Left lung (tissue), 14 donors: ENCODE measurements at places on chromosomes 5 and 9. TPM values are rescaled to one million over a fixed set of nuclear protein-coding genes. Genes with fewer than 3 reads are reported as not detected.

DNA sequence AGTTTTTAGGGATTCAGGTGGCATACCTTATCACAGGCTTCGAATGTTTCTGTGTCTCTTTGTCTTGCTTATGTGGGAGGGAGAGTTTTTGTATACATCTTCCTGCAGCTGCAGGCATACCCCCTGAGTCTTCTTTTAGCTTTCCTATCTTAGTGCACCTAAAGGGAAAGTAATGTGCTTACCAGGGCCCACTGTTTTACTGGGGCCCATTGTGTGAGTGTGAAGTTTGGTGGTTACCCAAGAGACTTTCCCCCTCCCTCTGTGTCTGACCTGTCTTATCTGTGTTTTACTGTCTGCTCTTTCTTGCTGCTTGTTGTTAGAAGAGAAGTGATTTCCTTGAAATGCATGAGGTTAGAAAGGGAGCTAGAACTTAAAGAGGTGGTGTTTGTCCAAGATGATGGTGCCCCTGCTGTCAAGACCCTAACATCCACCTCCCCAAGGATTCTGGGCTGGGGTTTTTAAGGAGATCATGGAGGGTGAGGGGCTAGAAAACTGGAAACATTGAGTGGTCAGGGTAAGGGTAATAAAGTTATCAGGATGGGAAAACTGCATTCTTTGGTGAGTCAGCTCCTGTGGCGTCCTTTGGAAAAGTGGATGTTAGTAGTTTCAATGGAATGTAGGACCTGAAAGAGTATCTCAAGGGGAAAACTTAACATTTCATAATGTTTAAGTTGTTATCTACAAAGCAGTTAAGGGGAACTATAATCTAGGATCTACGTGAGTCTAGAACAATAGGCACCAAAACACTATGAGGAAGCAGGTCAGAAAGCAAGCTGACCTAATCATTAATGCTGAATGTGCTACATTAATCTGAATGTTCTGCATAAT, 583.5 kb upstream of the TUSC1 start:
- DNase-seq, result no peak

- DNase-seq, result no peak
These were observed 45.5 kb upstream of the IFNE start for GRCh38 chr9:21527579-21527978.

DNA sequence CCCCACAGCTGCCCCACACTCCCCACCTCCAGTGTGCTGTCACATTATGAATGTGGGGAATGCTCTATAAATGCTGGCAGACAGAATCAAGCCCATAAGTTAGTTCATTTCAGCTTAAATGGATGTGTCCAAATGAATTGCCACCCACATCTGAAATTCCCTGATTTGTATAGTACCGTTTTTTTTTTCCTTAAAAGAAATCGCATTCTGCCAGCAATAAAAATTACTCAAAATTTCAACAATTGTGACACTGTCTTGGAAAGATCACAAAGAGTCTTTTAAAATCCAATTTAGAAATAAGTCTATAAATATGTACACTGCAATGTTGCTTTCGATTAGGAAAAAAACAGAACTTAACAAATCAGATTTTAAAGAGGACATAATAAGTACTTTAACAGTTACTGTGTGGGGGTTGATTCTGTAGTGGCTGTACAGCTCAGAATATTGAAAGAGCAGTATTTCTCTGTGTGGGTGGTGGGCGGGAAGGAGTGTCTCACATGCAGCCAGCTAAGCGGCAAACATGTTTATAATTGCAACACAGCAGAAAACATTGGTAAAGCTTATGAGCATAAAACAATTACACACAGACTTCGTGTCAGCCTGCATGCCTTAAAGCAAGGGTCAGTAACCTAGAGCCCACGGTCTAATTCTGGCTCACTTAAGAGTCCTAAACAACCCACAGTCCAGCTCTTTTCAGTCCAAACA, 24.9 kb upstream of the CSNK1G3 start:
- peak; percentile 51 for DNase-seq

Gene ADAMTSL1
- polyA plus RNA-seq, result 28.1 TPM

- DNase-seq, result no peak
These were observed 19.5 kb downstream of the OTULIN start for GRCh38 chr5:14683906-14684455.

Gene ANKRD55
- 0.73 TPM for polyA plus RNA-seq

DNA sequence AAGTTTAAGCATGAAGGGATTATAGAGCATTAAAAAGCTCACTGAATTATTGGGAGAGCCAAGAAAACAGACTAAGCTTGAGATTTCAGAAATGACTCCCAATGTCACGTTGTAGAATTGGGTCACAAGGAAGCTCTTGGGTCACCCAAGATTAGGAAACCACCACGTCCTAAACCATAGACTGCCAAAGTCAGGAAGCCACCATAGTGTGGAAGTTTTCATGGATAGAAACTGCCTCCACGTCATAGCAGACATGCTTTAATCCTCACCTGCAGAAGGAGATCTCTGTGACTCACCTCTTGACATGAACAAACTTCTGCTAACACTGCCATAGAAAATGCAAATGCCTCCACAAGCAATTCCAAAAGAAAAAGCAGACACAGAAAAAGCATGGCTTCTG, 106.3 kb downstream of the SLC1A3 start:
- DNase-seq, result no peak

Gene UBE2D2
- 147 TPM for polyA plus RNA-seq

Gene KIF4B
- polyA plus RNA-seq, result 0.20 TPM

- no peak for DNase-seq
These were observed 71.0 kb downstream of the SMARCA2 start for GRCh38 chr9:2086116-2086515.

GRCh38 chr9:134917431-134918373, at the start of gene FCN1:
TSS of gene FCN1 (minus strand) at chr9:134917912. CDS start at chr9:134917871, 41 bp downstream.
- DNase-seq, result no peak

- DNase-seq, result no peak
These were observed 206.1 kb downstream of the SLIT3 start for GRCh38 chr5:169094586-169095409.

GRCh38 chr9:73059247-73059646, 92.4 kb upstream of the ANXA1 start:
- no peak for DNase-seq

GRCh38 chr9:38419181-38419580, 5.1 kb downstream of the IGFBPL1 start:
- no peak for DNase-seq

- DNase-seq, result no peak
These were observed 57.1 kb downstream of the MACROH2A1 start for GRCh38 chr5:135341696-135342550.

- no peak for DNase-seq
These were observed 17.3 kb downstream of the PTGES start for GRCh38 chr9:129735546-129735945.

- DNase-seq, result no peak
These were observed 480.9 kb downstream of the CDK5RAP2 start for GRCh38 chr9:120099065-120099464.

GRCh38 chr5:6333182-6333905, 45.0 kb downstream of the MED10 start:
- no peak for DNase-seq

- no peak for DNase-seq
These were observed 7.7 kb upstream of the CKMT2 start for GRCh38 chr5:81225463-81225862.

Gene SLC6A3
- 3.3 TPM for polyA plus RNA-seq

- no peak for DNase-seq
These were observed 42.6 kb upstream of the GFPT2 start for GRCh38 chr5:180395540-180396274.

Gene SCGB3A2
- 1,611 TPM for polyA plus RNA-seq

Gene SH3GL2
- 8.1 TPM for polyA plus RNA-seq

- no peak for DNase-seq
These were observed 149.8 kb upstream of the RAPGEF1 start for GRCh38 chr9:131889437-131890251.

Gene CCL27
- polyA plus RNA-seq, result 0.95 TPM

DNA sequence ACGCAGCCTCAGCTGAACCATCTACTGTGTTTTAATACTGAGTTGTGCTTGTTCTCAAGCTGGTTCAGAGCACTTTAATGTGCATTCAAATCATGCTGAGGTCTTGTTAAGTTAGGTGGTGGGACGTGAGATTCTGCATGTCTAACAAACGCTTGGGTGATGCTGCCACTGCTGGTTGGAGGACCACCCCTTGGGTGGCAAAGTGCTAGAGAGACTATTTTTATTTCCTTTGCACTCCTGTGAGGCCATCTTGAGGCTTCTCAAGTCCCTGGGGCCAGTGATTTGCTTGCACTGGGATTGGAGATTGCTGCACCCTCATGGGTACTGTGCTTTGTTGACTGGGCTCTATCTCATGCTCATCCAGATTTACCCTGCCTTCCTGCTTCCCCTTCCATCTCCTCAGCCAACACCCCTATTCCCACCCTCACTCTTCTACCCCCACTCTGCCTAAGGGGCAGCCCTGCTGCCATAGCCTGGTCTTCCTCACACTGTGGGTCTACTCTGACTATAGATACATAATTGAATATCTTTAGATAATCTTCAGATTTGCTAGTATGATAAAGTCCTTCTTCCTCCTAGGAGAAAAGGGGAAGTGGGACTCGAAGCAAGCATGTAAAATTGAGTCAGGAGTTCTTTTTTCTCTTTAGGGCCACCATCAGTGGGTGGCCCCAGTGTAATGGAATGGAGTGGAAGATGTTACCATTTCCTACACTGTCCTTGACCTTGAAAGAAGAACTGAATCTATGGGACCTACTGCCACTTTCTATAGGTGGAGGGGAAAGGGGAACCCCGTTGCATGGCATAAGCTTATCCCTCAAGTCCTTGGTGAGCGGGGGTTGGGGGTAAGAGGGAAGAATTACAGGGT, 45.1 kb upstream of the SUB1 start:
- no peak for DNase-seq

DNA sequence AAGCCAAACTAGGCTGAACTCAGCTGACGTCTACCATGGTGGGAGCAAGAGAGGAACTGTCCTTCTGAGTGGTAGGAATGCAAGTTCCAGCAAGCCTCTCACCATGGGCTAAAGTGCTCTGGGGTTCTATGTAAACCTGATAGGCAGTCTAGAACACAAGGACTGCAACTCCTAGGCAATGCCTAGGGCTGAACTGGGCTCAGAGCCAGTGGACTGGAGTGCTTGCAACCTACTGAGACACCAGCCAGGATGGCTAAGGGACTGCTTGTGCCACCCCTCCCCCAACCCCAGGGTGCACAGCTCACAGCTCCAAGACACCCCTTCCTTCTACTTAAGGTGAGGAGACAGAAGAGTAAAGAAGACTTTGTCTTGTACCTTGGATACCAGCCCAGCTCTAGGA, 12.1 kb upstream of the RCL1 start:
- DNase-seq, result no peak

Gene ZNF462
- polyA plus RNA-seq, result 31.3 TPM

DNA sequence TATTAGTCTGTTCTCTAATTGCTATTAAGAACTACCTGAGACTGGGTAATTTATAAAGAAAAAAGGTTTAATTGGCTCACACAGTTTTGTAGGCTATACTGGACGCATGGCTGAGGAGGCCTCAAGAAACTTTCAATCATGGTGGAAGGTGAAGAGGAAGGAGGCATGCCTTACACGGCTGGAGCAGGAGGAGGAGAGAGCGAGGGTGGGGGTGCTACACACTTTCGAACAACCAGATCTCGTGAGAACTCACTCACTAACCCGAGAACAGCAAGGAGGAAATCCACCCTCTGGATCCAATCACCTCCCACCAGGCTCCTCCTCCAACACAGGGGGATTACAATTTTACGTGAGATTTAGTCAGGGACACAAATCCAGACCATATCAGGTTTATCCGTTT, 90.0 kb downstream of the RMI1 start:
- DNase-seq, result no peak

Gene PCDHGB7
- polyA plus RNA-seq, result 16.5 TPM
